ENCODE measurements at places on chromosomes 7 and 10. TPM values are rescaled to one million over a fixed set of nuclear protein-coding genes. Genes with fewer than 3 reads are reported as not detected.

Gene NEURL1
- total RNA-seq, result 0.86 TPM

DNA sequence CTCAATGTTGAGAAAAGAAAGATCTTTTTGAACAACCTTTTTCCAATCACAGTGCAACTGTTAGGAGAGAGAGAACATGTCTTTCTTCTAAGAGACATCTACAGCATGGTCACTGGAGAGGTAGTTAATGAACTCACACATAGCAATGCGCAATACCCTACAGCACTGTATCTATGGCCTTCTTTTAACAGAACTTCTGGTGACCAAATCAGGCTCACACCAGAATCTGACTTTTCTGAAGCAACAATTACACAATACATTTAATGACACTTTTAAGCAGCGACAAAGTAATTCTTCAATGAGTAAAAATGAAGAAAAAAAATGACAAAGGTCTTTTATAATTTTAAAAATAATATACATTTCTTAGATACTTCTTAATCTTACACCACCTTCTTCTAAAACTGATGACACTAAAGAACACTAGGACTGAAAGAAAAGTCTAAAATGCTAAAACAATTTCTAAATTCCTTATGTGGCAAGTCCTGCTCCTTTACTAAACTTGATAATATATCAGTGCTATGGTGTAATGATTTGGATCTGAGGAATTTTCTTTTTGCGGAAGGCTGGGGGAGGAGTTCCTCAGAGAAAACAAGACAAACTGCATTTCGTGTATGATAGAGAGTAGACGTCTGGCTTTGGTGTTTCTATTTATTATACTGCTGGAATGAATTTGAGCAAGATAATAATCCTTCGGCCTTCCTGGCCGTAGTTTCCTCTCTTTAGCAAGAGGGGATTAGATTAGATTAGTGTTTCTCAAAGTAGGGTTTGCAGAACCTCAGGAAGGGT, 166.3 kb downstream of the ZNF438 start:
- DNase-seq, result no peak

Gene LRRC4
- 0.82 TPM for total RNA-seq

- no peak for DNase-seq
Measured at GRCh38 chr10:127168261-127168660, 28.1 kb downstream of the INSYN2A start.

- DNase-seq, result no peak
Measured at GRCh38 chr10:110655320-110655719, 11.2 kb downstream of the RBM20 start.

GRCh38 chr10:22605168-22605567, 109.2 kb downstream of the PIP4K2A start:
- no peak for DNase-seq

GRCh38 chr10:132939957-132940790, 2.2 kb downstream of the CFAP46 start:
- DNase-seq, result no peak

DNA sequence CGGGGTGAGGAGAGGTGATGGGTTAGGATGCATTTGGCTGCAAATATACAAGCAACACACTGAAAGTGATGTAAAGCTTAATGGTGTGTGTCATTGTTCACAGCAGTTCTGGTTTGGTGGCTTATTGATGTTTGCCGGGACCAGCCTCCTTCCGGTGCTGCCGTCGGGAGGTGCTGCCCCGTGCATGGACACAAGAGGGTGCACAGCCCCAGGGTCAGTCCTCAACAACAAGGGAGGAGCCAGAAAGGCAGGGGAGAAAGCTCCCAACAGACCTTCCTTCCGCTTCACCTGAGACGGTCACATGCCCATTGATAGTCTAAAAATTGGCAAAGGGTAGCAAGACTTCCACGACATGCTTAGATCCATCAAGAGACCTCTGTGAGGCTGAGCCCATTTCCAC, 9.5 kb downstream of the RNF32 start:
- DNase-seq, result no peak

DNA sequence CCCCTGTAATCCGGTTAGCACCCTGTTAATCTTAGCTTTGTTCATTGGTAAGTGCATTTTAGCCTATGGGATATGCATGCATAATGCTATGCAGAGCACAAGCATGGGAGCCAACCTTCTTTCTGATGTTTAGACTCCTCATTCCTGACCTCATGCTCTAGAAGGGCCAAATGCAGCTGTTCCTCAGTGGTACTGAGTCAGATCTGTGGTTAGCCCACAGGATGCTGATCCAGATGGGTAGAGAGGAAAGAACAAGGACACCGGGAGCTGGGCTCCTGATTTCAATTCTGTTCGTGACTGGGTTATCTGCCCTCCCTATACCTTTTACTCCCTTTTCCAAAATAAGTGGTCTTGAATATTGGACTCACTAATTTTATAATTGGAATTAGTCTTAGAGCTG, 31.7 kb upstream of the C10orf90 start:
- no peak for DNase-seq

- no peak for DNase-seq
Measured at GRCh38 chr10:121816197-121816596, 111.6 kb downstream of the ATE1 start.

Gene CLEC5A
- 0.92 TPM for total RNA-seq

Gene SCART1
- 8.6 TPM for total RNA-seq

Gene EVX1
- total RNA-seq, result not detected

Gene VSTM2A
- not detected for total RNA-seq

DNA sequence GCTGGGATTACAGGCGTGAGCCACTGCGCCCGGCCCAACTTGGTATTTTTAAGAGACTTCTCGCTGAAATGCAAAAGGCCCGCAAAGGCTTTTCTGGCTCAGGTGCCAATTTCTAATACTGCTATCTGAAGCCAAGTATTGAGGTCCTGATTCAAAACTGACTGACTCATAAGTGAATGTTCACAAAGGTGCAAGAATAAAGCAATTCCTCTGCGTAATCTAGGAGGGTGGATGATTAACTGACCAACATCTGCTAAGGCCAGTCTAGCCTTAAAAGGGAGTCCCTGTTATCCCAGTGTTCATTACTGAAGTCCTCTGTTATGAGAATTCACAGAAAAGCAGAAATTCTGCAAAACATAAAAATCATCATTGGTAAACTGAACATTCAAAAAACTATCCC, 111.4 kb downstream of the SRPK2 start:
- DNase-seq, result no peak

DNA sequence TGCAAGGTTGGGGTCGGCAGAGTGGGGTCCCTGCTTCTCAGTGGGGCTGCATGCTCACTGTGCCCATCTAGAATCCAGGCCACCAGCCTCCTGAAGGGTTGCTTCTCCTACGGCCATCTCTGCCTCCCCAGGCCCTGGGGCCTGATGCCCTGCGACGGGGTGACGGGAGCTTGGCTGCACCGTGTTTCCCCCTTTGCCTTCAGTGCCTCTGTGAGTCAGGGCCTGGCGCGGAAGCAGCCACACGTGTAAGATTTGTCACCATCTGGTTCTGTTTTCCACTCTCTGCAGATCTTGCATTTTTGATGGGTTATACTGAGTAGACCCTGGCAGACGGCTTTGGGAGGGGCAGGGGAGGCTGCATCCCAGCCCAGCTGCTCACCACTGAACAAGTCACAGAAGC, 7.2 kb downstream of the ADAMTS14 start:
- DNase-seq, result no peak

Gene C10orf95
- 0.34 TPM for total RNA-seq

Gene IDI2
- total RNA-seq, result not detected

- no peak for DNase-seq
Measured at GRCh38 chr10:132826524-132827422, 40.8 kb upstream of the NKX6-2 start.

GRCh38 chr7:33554046-33554445, 351.3 kb upstream of the BMPER start:
- no peak for DNase-seq

DNA sequence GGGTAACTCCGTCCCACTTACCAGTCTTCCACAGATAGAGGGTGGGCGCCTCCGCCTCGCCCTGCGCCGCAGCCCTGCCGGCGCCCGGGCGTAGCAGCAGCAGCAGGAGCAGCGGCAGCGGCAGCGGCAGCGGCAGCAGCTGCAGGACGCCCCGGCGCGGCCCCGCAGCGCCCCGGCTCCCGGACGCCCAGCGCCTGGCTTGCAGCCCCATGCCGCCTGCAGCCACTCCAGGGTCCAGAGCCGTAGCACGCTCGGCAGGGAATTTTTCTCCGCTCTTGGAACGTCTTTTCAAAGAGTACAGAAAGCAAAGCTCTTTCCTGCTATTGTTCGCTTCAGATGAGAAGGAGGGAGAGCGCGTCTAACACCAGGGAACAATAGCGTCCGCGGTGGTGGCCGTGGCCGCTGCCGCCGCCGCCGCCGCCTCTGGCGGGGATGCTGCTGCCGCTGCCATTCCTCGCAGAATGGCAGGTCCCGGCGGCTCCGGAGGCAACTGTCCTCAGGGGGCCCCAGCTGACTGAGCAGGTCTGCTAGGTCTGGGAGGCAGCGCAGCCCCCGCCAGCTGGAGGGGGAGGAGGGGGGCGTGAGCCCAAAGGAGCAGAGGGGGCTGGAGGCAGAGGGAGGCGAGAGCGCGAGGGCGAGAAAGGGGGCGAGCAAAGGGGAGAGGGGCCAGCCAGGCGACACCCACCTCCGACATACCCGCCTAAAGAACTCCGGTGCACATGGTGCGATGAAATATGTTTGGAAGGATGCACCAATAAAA, at the start of gene THSD7A:
Gene THSD7A (minus strand): TSS at position 463 of the 760 bp plus-strand sequence. CDS start 252 bp downstream, at position 211.
- DNase-seq, result peak; percentile 26

GRCh38 chr10:52297747-52298146, 16.3 kb upstream of the DKK1 start:
- no peak for DNase-seq

DNA sequence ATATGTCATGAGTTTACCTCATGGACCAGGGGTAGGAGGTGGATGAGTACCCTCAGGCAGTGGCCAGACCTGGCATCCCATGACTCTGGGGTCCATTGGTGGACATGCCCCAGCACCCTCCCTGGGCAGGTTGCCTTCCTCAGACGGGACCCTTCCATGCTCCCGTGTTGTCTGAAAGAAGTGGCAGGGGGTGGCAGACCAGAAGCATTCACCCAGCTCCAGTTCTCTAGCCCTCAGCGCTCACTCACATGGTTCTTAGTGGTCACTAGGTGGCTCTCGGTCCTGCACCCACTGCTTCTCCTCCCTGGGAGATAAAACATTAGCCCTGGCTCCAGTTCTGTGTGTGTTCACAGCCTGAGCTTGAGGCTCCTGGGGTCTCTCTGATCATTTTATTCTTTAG, 6.0 kb downstream of the RBP3 start:
- DNase-seq, result no peak

- DNase-seq, result no peak
Measured at GRCh38 chr7:30915005-30915601, 3.5 kb downstream of the AQP1 start.

Gene GNGT1
- total RNA-seq, result not detected

All from naive thymus-derived CD4-positive, alpha-beta T cell (primary cell).